ENCODE measurements at places on chromosomes 11 and 22. TPM values are rescaled to one million over a fixed set of nuclear protein-coding genes. Genes with fewer than 3 reads are reported as not detected.

The SLC1A2 gene
- total RNA-seq, result 1.7 TPM

The RAB30 gene
- 4.5 TPM for total RNA-seq

The C11orf91 gene
- not detected for total RNA-seq

The C11orf42 gene
- not detected for total RNA-seq

The OR51B4 gene
- not detected for total RNA-seq

The MRPL48 gene
- 54.1 TPM for total RNA-seq

The SNX32 gene
- 0.49 TPM for total RNA-seq

DNA sequence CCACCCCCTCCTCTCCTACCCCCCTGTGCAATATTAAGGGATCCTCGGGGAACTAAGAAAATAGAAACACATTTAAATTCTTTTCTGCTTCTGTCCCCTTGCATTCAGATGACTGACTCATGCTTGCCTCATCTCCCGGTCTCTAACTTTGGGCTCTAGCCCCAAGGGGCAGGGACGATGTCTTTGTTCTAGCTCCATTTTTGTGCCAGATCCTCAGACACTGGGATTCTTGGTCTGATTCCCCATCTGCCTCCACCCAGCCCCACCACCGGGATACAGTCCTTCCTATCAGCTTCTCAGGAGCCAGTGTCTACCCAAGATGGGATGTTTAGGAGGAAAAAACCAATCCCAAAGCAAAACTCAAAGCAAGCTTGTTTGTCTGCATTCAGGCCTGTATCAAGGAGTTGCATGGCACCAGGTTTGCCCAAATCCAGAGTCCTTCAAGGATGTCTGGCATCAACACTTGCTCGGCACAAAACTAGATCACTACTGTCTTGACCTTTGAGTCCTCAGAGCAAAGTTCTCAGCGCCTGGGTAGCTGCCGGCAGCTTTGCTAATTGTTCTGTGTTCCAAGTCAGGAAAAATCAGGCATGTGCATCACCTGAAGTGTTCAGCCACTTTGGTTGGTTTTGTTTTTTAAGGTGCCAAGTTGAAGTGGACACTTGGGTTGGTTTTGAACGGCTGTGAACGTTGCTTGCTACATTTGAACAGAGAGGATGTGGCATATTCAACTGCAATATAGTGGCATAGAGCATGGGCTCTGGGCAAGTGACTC lies 212.8 kb downstream of the DSCAML1 start:
- H3K4me3 ChIP-seq, result no peak overlapping the region
- no peaks in the 10 kb centered on the region for H3K36me3 ChIP-seq
- no peaks in the 10 kb centered on the region for H3K27me3 ChIP-seq
- no peak overlapping the region for H3K27ac ChIP-seq
- no peak for DNase-seq

DNA sequence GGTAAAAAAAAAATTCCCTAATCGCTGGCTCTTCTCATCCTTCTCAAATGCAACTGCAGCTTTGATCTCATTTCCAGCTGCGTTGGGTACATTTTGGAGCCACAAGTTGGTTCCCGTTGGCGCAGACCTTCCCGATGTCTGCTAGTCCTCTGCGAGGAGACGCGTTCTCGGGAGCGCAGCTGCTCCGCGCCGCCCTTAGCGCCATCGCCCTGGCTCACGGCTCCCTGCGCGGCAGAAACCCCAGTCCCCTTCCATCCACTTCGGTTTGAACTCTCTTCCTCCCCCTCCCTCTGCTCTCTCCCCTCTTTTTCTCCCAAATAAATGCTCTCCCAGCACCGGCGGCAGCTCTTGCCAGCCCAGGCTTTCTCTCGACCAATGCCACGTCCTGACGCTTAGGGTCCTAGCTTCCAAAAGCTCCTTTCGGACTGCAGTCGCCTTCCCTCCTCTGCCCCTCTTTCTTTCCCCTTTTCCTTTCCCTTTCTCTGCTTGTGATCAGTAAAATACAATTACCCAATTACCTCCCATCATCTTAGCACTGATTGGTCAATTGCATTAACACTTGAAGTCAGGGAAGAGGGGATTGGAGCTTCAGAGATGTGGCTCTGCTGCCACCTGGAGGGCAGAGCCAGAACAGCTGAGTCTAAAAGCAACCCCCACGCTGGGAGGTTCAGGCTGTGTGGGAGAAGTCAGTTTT lies 1165.7 kb downstream of the LRRC4C start:
- H3K4me3 ChIP-seq, result peak overlapping the region; percentile 82
- H3K27me3 ChIP-seq, result peaks cover 41% of the 10 kb centered on the region
- H3K4me1 ChIP-seq, result peaks cover 37% of the 10 kb centered on the region
- H3K27ac ChIP-seq, result no peak overlapping the region
- peak; percentile 94 for DNase-seq
- H3K36me3 ChIP-seq, result no peaks in the 10 kb centered on the region

DNA sequence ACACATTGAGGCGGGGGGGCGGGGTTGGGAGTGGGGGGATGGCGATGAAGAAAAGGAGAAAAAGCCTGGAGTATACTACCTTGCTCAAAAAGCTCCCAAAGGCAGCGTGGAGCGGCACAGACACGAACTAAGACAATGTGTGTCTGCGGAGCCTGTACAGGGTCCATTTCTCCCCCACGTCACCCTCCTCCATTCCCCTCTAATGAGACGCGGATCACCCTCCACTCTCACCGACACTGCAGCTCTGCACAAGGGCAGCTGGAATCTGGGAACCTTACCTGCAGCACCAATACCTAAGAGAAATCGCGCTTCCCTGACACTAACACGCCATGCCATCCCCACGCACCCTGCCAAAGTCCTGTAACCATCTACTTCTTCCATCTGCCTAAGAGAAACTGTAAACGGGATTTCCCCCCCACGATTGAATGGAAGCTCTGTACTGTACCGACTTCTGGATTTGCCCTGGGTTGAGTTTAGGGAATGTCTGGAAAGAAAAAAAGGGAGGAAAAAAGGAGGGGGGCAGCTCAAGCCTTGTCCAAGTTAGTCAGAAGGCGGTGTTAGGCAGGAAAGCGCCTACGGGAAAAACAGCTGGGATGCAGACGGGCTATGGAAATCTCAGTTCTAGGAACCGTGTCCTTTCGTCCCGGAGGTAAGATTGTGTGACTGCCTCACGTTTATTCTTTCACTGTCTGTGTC lies 125.7 kb upstream of the C11orf58 start:
- H3K27me3 ChIP-seq, result peaks cover 100% of the 10 kb centered on the region
- H3K4me1 ChIP-seq, result peaks cover 33% of the 10 kb centered on the region
- H3K27ac ChIP-seq, result no peak overlapping the region
- H3K36me3 ChIP-seq, result no peaks in the 10 kb centered on the region
- H3K4me3 ChIP-seq, result peak overlapping the region; percentile 64
- peak; percentile 38 for DNase-seq

GRCh38 chr11:2303627-2304505 lies 2.1 kb downstream of the TSPAN32 start:
- H3K27ac ChIP-seq, result no peak overlapping the region
- no peak overlapping the region for H3K4me3 ChIP-seq
- H3K27me3 ChIP-seq, result no peaks in the 10 kb centered on the region
- no peaks in the 10 kb centered on the region for H3K4me1 ChIP-seq
- H3K36me3 ChIP-seq, result no peaks in the 10 kb centered on the region

GRCh38 chr11:18927550-18928322 lies 11.5 kb downstream of the MRGPRX1 start:
- H3K4me1 ChIP-seq, result no peaks in the 10 kb centered on the region
- H3K27ac ChIP-seq, result no peak overlapping the region
- no peak for DNase-seq
- H3K36me3 ChIP-seq, result no peaks in the 10 kb centered on the region
- no peak overlapping the region for H3K4me3 ChIP-seq

GRCh38 chr22:42444077-42444904 lies 12.1 kb upstream of the NFAM1 start:
- peaks cover 26% of the 10 kb centered on the region for H3K4me1 ChIP-seq
- no peaks in the 10 kb centered on the region for H3K36me3 ChIP-seq
- peak overlapping the region; percentile 58 for H3K4me3 ChIP-seq
- DNase-seq, result peak; percentile 95
- H3K27ac ChIP-seq, result no peak overlapping the region
- 0 out of 2 replicates have a peak, but pooled peaks cover 7% of the 10 kb centered on the region for H3K27me3 ChIP-seq

- no peak overlapping the region for H3K4me3 ChIP-seq
- H3K4me1 ChIP-seq, result peaks cover 12% of the 10 kb centered on the region
- H3K36me3 ChIP-seq, result no peaks in the 10 kb centered on the region
- DNase-seq, result no peak
- H3K27me3 ChIP-seq, result no peaks in the 10 kb centered on the region
Measured at GRCh38 chr22:27988704-27989103, 69.6 kb upstream of the PITPNB start.

DNA sequence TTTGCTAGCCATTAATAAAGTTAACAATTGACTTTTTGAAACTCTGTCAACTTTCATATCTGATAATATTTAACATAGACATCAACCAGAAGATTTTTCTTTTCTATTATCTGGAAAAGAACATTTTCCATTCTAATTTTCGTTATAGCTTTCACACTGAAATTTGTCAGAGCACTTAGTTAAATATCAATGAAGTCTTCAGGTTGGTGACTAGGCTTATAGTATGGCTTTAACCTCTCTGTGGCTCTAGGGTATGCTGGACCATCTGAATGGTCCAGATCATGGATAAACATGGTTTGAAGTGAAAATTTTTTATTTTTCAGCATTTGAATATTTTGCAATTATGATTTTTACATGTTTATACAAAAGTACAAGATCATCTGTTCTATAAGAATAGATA lies 548.1 kb downstream of the CNTN5 start:
- H3K4me3 ChIP-seq, result no peak overlapping the region
- H3K27ac ChIP-seq, result no peak overlapping the region
- no peak for DNase-seq
- no peaks in the 10 kb centered on the region for H3K4me1 ChIP-seq
- no peaks in the 10 kb centered on the region for H3K36me3 ChIP-seq

GRCh38 chr22:29346659-29347058 lies 31.2 kb upstream of the RASL10A start:
- DNase-seq, result no peak
- H3K27ac ChIP-seq, result no peak overlapping the region
- peaks cover 15% of the 10 kb centered on the region for H3K36me3 ChIP-seq
